ENCODE measurements at places on chromosomes 2 and 18.

DNA sequence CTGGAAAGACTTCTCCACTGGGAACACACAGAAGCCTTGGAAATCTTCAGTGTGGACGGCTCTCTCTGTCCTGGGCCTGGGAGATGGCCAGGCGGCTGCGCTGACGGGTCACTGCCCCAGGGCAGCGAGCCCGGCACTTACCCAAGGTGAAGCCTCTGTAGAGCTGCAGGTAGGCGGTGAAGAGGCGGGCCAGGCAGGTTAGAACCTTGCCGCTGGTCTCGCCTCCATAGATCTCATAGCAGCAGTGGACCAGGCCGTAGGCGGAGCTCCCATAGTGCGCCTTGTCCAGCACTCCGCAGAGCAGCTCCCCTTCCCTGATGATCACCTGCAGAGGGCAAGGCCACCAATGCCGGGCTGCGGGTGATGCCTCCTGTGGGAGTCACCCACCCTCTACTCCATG lies 53.0 kb downstream of the POLR1A start:
- no peak for DNase-seq

DNA sequence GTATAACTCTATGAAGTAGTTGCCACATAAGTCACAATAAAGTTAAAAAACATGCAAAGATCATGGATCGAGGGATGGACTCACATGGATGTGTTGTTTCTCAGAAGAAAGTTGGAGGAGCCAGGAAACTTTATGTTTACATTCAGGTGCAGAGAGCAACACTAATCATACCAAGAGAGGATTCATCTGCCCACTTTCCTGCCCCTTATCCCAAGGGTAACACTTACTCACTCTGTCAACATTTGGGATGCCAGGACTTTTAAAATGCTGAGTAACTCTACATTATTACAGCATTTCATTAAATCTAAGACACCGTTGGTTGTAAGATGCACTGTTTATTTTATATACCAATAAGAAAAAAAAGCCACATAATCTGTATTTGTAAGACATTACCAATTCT lies 170.4 kb downstream of the KCNE4 start:
- DNase-seq, result no peak

DNA sequence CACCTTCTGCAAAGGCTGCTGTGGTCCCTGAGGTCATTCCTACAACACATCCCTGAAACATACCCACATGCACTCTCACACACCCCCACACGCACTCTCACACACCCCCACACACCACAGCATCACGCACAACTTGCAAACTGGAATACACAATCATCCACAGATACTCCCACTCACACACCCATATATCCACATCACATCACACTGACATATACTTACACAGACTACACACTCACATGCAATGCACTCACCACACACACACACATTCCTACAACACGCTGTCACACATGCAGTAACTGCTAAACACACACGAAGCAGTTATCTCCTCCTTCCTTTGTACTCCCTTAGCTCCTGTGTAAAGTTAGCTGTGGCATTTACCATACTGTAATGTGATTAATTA lies 57.1 kb upstream of the PKDCC start:
- no peak for DNase-seq

DNA sequence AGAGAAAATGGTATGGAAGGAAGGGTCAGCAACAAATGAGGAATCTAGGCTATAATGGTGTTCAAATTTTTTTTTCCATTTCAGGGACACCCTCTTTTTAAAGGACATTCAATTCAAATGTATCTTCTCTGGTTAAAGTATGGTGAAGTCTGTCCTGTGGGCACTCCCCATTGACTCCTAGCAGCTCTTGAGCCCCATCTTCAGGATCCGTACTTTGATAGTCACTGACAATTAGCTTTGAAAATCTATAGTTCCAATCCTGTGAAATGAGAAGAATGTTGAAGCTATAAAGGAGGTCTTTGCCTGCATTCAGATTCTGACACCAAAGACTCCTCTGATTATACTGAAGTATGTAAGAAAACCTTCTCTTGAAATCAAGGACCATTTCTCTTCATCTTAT lies 43.3 kb downstream of the KCNH7 start:
- DNase-seq, result no peak

GRCh38 chr2:86764661-86765309 lies 25.9 kb downstream of the CD8A start:
- DNase-seq, result no peak

- DNase-seq, result no peak
Observed at GRCh38 chr2:45026924-45027450, 17.7 kb upstream of the SIX2 start.

DNA sequence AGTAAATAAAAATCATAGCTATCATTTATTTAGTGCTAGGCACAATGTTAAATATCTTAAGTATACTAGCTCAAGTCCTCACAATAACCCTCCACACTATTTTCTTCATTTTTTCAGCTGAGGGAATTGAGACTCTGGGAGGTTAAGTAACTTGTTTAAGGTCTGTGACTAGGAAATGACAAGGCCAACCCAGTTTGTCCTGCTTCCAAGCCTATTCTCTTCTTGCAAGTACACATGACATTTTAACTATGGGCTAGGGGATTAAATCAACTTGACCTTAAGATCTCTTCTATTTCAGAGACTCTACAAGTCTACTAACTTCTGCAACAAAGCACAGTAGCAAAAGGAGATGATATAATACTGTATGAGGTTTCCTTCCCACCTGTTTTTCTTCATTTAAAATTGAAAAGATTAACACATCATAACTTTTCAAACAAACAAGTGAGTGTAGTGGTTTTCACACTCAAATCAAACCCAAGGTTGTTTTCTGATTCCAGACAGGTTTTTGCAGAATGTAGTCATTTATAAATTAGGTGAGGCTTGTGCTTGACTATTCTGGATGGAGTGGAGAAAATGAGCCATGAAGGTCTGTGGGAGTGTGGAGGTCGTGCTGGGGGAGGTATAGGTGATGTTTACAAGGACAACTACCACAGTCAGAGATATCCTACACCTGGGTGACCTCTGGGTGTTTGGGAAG lies 57.0 kb downstream of the CD28 start:
- no peak for DNase-seq

- DNase-seq, result no peak
Observed at GRCh38 chr2:26716340-26716739, 23.8 kb downstream of the KCNK3 start.

GRCh38 chr18:38318416-38318815 lies 752.8 kb upstream of the CELF4 start:
- DNase-seq, result no peak

- no peak for DNase-seq
Observed at GRCh38 chr2:6694555-6694954, 171.2 kb downstream of the CMPK2 start.

DNA sequence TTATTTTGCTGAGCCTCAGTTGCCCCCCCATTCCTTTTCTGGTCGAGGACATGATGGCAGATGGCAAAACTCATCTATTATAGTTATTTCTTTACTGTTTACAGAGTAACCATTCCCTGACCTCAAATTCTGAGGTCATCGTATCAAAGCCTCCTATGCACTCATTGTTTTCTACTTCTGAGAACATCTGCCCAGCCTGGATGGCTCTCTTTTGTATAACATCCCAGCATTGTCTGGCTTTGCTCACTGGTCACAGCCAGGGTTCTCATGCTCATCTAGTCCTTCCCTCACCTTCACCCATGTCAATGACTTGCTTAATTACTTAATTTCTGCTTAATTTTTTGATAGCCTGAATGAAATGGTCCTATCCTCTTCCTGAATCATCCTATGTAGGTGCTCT lies 472.1 kb downstream of the PARD3B start:
- DNase-seq, result no peak

GRCh38 chr2:31888550-31888949 lies 122.3 kb downstream of the MEMO1 start:
- DNase-seq, result no peak

DNA sequence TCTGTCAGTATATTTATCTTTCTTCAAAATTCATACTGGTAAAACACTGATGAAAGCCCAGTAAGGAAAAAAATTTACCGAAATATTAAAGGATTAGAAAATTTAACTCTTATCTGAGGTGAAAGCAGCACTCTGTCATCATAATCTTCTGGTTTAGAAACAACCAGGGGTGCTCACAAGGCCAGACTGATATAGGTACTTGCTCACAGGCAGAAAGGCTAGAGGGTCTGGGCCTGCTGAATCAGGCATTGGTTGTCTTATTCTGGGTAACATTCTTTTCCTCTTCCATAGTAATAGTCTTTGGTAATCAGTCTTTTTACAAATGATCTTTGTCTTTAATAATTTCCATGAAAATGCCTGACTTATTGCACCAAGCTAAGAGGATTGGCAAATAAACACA lies 221.4 kb upstream of the TFPI start:
- DNase-seq, result no peak

GRCh38 chr2:7292154-7292691 lies 375.0 kb downstream of the RNF144A start:
- DNase-seq, result no peak

DNA sequence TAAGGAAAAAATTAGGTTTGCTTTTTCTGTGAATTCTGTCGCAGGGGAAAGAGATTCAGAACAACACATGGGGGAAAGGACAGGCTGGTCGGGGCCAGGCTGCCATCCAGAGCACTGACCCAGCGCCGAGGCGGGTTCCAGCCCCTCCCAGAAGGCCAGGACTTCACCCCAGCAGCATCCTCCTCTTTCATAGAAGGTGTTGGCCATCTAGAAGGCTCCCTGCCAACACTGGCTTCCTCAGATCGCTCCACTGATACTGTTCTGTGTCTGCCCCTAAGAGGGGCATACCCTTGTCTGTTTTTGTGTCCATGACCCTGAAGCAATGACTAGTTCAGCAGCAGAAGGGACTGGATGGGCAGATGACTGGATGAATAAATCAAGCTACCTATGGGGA lies 144.5 kb downstream of the HDAC4 start:
- DNase-seq, result no peak

- DNase-seq, result peak; percentile 13
Observed at GRCh38 chr2:162890690-162891311, 52.2 kb upstream of the KCNH7 start.

GRCh38 chr2:167863377-167863776 lies 384.0 kb downstream of the STK39 start:
- DNase-seq, result no peak

- no peak for DNase-seq
Observed at GRCh38 chr2:158094487-158095092, 7.1 kb upstream of the UPP2 start.

DNA sequence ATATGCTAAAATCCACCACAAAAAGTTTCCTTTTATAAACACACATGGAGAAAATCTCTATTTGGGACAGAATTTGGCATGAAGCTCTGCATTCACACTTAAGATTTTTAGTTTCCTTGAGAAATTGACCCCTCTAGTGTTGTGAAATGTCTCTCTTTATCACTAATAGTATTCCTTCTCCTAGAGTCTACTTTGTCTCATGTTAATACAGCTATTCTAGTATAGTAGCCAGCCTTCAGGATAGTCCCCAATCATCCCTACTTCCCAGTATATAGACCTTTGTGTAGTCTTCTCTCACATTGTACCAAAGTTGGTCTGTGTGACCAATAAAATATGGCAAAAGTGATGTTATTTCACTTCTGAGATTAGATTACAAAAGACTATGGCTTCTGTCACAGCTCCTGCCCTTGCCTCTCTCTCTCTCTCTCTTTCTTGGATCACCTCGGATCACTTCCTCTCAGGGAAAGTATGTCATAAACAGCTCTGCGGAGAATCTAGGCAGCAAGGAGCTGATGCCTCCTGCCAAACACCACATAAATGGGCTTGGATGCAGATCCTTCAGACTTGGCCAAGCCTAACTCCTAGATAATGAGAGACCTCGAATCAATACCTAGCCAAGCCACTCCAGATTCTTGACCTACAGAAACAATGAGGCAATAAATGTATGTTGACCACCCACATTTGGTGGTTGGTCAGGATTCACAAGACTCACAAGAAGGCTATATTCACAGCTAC lies 59.7 kb upstream of the NABP1 start:
- DNase-seq, result no peak

GRCh38 chr2:63740943-63741342 lies 100.8 kb upstream of the UGP2 start:
- no peak for DNase-seq

- no peak for DNase-seq
Observed at GRCh38 chr18:10046178-10046807, 132.5 kb downstream of the VAPA start.

Measured in AG09309 (cell line).